Fibroblast of skin of right quadriceps (primary cell): ENCODE measurements at places on chromosomes 2 and 18.

- DNase-seq, result no peak
These were observed 31.0 kb upstream of the KCNF1 start for GRCh38 chr2:10880586-10881321.

DNA sequence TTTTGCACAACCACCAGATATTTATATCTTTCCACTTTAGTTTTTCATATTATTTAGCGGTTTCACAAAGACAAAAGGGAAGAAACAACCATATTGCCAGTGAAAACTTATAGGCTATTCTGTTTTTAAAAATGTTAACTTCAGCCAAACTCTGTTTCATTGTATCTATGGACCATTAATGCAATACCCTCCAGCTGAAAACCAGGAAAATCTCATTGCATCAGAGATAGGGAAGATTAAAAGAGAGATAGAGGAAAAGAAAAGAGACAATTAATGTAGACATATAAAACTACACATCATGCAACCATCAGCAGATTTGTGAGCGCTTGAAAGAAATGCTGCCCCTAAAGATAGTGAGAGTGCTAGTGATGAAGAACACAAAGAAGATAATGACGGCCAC is 970.2 kb downstream of the ERBB4 start:
- DNase-seq, result no peak

DNA sequence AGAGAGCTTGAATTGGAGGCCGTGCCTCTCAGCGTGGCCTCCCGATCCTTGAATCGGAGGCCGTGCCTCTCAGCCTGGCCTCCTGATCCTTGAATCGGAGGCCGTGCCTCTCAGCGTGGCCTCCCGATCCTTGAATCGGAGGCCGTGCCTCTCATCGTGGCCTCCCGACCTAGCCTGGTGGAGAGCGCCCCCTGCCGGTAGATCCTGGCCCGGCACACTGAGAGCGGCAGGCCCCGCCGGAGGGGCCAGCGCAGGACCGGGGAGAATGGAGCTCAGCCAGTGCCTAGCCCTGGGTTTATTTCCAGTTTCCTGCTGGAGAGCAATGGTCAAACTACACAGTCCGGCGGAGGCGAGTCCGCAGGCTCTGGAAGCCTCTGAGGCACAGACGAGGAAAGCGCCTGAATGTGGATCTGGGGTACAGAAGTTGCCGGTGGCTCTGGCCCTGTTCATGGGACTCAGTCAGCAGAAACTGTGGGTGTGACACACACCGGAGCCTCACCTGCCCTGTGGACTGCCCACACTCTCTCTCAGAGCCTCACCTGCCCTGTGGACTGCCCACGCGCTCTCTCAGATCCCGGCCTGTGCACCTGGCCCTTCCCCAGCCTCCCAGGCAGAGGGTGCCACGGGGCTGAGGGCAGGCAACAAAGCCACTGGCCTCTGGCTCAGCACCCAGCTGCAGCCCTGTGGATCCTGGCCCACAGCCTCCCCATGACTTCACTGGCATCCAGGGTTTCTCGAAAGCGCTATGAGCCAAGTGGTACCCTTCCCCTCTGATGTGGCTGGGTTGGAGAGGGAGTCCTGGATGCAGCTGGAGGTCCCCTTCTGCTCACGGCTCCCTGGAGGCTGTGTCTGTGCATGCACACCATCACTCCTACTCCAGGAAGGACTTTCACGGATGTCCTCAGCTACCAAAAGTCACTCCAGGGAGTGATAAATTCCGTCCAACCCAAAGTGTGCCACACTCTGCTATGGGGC is 1.5 kb downstream of the IL36B start:
- DNase-seq, result no peak

DNA sequence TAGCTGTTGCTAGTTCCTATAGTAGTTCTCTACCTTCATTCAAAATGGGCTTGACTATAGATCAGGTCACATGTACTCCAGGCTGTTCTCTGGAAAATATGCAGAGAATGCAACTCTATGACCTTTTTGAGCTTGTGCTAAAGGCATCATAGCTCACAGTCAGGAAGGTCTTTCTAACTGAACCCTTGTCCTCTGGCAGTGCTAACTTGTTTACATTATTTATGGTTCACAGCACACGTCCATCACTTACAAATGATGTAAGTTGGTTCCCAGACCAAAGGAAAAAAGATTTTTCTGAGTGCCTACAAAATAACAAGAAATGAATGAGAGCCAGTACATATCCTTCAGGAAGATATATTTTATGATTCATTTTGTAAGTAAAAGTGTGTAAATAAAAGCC is 236.1 kb downstream of the GCA start:
- DNase-seq, result no peak

- DNase-seq, result peak; percentile 85
These were observed 177.3 kb downstream of the HDAC4 start for GRCh38 chr2:239223310-239224198.
